Activated CD4-positive, alpha-beta T cell treated with anti-CD3 and anti-CD28 coated beads, Interleukin-2, amount 50 U/mL, for 4 hours (primary cell): ENCODE measurements at places on chromosomes 3 and 15.
A peak's percentile ranks its signal among the peaks of the same experiment; 100 is the strongest.

- DNase-seq: no peak
Measured at GRCh38 chr3:143002727-143003126, 1.4 kb downstream of the U2SURP start.

GRCh38 chr3:60651799-60652198, 599.5 kb downstream of the FHIT start:
- no peak for DNase-seq

DNA sequence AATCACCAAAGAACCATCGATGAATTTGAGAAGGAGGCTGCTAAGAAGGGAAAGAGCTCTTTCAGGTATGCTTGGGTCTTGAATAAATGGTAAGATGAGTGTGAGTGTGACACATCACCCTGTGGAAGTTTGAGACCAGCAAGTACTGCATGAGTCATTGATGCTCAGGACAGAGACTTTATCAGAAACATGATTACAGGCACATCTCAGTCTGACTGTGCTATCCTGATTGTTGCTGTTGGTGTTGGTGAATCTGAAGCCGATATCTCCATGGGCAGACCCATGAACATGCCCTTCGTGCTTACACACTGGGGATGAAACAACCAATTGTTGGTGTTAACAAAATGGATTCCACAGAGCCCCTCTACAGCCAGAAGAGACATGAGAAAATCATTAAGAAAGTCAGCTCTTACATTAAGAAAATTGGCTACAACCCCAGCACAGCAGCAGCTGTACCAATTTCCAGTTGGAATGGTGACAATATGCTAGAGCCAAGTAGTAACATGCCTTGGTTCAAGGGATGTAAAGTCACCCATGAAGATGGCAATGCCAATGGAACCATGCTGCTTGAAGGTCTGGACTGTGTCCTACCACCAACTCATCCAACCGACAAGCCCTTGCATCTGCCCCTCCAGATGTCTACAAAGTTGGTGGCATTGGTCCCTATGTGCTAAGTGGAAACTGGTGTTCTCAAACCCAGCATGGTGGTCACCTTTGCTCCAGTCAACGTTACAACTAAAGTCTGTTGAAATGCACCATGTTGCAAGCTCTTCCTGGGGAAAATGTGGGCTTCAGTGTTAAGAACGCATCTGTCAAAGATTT, 20.5 kb downstream of the TM4SF4 start:
- DNase-seq: no peak

DNA sequence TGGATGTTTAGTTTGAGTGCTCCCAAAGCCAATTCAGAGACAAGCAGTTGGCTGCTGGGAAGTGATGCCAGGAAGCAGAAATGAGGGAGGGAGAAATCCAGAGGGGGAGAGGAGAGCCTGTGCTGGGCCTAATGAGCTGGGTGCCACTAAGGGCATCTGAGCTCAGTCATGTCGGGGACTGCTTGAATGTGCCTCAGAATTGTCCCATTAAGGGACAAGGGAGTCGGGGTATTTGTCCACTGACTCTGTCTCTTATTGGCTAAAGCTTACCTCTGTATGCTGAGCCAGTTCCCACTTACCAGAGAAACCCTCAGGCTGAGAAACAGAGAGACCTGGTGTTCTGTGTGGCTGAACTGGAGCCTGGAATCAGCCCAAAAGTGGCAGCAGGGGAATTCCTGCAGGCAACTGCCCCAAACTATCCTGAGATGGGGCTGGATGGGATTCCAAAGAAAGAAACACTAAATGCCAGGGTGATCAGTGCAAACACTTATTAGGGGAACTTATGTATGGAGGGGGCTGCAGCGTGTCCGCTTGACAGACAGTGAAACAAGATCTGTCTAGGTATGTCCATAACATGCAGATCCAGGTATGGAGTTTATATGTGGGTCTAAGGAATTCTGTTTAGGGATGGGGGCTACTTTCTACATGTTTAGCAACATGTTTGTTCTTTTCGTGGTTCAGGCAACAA, 48.6 kb downstream of the NR1D2 start:
- no peak for DNase-seq

- no peak for DNase-seq
Measured at GRCh38 chr3:130404401-130404800, 58.9 kb downstream of the COL6A5 start.

DNA sequence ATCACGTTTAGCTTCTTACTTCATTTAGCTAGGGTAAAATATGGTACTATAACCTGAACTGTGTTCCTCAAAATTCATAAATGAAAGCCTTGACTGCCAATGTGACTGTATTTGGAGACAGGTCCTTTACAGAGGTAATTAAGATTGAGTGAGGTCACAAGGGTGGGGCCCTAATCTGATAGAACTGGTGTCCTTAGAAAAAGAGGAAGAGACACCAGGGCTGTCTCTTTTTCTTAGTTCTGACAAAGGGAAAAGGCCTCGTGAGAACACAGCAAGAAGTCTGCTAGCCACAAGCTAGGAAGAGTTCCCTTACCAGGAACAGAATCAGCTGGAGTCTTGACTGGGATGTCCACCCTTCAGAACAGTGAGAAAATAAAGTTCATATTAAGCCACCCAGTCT, 162.7 kb downstream of the GMNC start:
- DNase-seq: no peak

GRCh38 chr15:39502611-39503195, 78.2 kb upstream of the THBS1 start:
- DNase-seq: no peak

DNA sequence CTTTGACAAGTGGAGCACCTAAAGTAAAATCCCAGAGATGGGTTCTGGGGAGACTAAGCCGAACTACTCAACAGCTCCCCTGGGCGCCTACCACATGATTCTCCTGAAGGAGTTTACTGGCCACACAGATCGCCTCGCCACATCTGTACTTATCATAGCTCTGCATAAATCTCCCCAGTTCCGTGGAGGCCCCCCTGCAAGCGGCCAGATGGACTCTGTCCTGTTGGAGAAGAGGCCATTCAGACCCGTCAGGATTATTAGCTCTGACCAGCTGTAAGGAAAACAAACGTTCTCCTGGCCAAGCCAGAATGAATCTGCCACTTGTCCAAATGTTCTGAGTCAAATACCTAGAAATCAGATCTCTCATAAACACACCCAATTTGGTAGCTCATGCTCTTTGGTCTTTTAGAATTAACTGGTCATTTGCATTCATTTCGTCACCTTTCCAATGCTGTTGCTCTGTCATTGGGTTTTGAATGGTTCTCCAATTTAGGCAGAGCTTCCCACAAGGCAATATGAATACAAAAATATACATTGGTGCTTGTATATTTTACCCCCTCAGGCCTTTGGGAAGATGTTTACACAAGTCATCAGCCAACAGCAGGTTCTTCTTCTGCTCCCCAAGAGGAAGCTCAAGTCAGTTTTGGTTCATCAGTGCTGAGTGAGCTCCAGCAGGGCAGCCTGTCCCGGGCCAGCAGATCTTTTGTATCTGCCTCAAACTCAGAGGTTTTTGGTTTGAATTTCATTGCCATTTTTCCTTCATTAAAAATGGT, 124.5 kb downstream of the THSD4 start:
- no peak for DNase-seq

GRCh38 chr3:150254309-150254708, 153.8 kb upstream of the TSC22D2 start:
- DNase-seq: no peak

GRCh38 chr3:149267565-149267964, 45.9 kb upstream of the CP start:
- no peak for DNase-seq

GRCh38 chr3:173398111-173398479, 551 bp downstream of the NLGN1 start:
- no peak for DNase-seq

DNA sequence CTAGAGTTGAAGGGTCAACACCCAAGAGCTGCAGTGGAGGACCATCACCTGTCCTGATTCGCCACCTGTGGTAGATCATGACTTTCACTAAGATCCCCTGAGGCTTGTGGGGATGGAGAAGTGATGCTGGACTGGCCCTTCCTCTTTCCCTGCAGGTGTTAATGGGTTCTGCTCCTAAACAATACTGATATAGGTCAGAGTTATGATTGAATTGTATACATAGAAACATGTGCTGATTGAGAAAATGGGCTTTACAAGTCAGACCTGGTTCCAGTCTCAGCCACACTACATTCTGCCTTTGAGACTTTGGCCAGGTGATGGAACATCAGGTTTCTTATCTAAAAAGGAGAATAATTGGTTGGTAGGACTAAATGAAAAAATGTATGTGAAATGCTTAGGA, 418.9 kb upstream of the TPRG1 start:
- no peak for DNase-seq

DNA sequence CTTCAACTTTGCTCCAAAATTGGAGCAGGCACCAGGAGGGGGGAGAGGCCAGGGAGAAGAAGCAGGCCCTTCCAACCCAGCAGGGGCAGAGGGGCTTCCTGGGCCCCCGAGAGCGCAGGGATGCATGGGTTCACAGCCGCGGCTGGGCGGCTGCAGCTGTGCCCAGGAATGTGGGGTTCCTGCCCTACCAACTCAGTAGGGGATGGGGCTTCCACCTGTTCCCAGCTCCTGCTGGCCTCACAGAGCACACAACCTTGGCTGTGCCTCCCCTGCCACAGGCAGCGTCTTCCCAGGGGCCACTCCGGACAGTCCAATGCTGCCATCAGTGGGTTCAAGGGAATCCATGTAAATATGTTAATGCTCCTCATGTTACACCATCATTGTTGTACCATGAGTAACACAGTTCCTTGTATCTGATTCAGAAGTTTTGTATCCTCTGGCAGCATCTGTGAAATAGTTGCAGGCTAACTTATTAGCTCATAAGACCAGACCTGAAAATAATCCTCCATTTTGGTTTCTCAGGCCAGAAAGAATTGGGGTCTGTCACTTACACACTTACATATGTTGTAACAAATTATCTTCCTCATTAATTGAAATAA, 12.1 kb upstream of the SIAH2 start:
- DNase-seq: no peak

GRCh38 chr3:25686766-25687165, 22.1 kb upstream of the TOP2B start:
- DNase-seq: no peak

- no peak for DNase-seq
Measured at GRCh38 chr3:123239756-123240155, 38.0 kb downstream of the SEC22A start.

- no peak for DNase-seq
Measured at GRCh38 chr3:188076176-188076575, 77.8 kb upstream of the LPP start.

- no peak for DNase-seq
Measured at GRCh38 chr3:13594991-13595421, 46.1 kb downstream of the FBLN2 start.

- no peak for DNase-seq
Measured at GRCh38 chr3:158169091-158169491, 59.2 kb downstream of the RSRC1 start.

DNA sequence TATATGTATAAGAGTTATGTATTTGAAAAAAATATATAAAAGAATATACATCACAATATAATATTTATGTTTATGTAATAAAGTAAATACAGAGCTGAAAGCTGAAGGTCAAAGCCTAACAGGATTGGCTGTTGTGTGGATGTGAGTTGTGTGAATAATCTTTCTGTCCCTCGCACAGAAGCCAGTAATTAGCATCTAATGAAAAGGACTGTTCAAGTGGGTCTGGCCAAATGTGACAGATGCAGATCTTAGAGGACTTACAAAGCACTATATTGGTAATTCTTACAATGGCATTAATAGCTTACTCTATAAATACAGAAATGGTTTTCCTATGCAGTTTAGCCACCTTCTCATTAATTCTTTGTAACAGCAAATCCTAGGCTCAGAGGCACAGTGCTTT, 2.4 kb downstream of the MKRN3 start:
- no peak for DNase-seq

- no peak for DNase-seq
Measured at GRCh38 chr15:45481135-45481534, 41.4 kb downstream of the SLC30A4 start.

DNA sequence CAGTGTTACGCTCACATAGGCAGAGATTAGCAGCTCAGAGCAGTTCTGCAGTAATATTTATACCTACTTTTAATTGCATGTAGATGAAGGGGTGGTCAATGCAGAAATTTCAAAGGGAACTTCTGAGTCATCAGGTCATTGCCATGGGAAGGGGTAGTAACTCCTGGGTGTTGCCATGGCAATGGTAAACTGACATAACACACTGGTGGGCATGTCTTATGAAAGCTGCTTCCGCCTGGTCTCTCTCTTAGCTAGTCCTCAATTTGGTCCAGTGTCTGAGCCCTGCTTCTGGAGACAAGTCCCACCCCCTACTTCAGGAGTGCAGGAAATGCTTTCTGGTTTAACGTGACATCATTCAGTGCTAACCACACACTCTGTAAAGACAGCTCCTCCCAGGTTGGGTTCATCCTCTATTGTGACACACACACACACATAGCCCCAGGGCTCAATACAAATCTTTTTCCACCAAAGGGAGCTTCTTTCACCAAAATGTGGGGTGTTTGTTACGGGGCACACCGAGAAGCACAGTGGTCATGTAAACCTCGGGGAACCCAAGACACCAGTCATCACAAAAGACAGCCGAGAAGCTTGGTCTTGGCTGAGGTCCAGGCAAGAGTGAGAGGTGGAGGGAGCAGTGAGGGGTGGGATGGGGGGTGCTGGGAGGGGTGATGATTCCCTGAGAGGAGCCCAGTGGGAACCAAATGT, 74.5 kb downstream of the TLE3 start:
- DNase-seq: peak; percentile 24

- no peak for DNase-seq
Measured at GRCh38 chr3:127951276-127951675, 36.2 kb downstream of the KBTBD12 start.

GRCh38 chr3:53259427-53260259, 3.8 kb upstream of the TKT start:
- DNase-seq: no peak

DNA sequence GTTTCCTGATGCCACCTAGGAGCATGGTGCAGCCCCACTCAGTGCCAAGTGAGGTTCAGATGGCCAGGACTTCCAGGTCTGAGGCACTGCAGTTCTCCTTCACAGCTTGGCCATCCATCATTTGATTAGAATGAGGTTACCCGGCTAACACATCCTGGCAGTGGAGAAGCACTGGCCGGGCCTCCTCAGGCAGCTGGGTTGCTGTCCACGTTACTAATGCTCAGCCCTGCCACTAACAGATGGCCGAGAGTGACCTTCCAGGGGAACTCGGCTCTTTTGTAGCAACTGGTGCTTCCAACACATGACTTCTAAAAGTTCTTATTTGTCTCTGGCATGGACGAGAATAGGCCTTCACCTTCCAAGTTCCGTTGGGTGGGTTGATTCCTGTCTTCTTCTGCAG, 204.6 kb upstream of the CFAP20DC start:
- no peak for DNase-seq
